ENCODE measurements at places on chromosomes 6 and 20. TPM values are rescaled to one million over a fixed set of nuclear protein-coding genes. Genes with fewer than 3 reads are reported as not detected.

Gene LIN28B
- not detected for total RNA-seq

GRCh38 chr20:56200456-56200855, 48.1 kb upstream of the MC3R start:
- no peak for DNase-seq

- DNase-seq, result peak; percentile 73
Observed at GRCh38 chr20:33853507-33853813, 42.3 kb downstream of the CHMP4B start.

- DNase-seq, result no peak
Observed at GRCh38 chr6:158154816-158155215, 13.2 kb downstream of the SERAC1 start.

Gene KHDRBS2
- not detected for total RNA-seq
